ENCODE measurements at places on chromosomes 12 and 14.
A peak's percentile ranks its signal among the peaks of the same experiment; 100 is the strongest.

DNA sequence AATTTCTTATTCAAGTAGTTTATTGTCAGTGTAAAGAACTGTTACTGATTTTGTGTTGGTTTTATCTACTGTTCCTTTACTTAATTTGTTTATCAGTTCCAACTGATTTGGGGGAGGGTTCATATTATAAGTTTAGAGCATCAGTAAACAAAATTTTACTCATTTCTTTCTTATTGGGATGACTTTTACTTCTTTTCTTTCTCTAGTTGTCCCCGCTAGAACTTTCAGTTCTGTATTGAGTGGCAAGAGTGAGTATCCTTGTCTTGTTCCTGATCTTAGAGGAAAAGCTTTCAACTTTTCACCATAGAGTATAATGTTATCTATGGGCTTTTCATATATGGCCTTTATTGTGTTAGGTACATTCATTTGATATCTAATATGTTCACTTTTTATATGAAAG lies 584.1 kb downstream of the LRFN5 start:
- DNase-seq, result no peak

DNA sequence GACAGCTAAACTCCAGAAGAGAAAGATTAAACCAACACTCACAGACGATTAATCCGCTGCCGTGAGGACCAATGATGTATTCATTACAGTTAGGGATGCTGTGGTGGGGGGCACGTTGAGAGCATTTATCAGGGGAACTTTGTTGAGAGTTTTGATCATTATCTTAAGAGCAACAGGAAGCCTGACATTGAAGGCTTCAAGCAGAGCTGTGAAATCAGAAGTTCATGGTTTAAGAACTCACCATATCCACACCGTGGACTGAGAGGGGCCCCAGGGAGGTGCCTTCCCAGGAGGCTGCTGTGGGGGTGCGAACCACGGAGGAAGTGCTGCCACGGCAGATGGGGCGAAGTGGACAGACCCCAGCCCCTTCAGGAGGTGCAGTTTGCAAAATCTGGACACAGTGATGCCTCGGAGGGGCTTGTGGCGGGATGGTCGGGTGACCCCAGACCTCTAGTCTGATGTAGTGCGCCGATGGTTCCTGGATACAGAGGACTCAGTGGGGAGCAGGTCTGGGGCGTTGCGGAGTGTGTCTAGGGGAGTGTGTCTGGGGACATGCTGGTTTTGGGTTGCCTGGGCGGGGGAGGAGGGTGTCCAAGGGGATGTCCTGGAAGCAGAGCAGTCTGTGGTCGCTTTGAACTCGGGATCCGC lies 73.0 kb downstream of the DIO3 start:
- DNase-seq, result no peak

DNA sequence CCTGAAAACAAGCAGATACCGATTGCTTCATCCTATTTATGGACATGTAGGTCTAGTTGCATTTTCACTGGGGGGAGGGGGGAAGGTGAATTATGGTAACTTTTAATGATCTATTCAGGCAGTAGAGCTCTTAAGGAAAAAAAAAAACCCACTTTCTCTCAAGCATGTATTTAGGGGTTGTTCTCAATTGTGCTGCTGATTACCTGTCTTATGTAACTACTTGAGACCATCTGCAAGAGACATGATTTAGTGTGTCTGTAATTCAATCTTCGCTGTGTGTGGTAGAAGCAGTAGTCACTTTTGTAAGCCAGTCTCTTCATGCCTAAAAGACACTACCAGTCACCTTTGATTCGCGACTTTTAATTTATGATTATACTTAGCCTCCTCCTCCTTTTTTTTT lies 8.9 kb downstream of the CALM1 start:
- DNase-seq, result peak; percentile 33

GRCh38 chr14:23925523-23926075 lies 28.0 kb upstream of the DHRS4 start:
- DNase-seq, result no peak

GRCh38 chr12:79121486-79121885 lies 256.9 kb downstream of the SYT1 start:
- no peak for DNase-seq

DNA sequence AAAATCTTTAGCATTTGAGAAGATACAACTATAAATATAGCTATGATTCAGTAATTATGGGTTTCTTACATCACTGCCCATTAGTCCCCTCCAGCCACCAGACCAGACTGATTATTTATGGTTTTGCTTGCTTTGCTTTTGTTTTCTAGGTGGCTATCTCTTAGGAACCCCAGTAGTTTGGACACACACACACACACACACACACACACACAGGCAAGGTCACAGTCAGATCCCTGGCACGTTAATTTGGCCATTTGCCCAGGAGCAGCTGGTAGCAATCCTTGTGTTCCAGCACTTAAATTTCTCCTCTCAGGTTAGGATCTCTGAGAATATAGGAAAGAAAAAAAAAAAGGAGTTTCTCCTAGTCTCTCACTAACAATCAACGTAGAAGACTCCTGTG lies 90.2 kb upstream of the RESF1 start:
- peak; percentile 47 for DNase-seq

- DNase-seq, result no peak
These were observed 4.9 kb downstream of the TEX52 start for GRCh38 chr12:2851931-2852330.

DNA sequence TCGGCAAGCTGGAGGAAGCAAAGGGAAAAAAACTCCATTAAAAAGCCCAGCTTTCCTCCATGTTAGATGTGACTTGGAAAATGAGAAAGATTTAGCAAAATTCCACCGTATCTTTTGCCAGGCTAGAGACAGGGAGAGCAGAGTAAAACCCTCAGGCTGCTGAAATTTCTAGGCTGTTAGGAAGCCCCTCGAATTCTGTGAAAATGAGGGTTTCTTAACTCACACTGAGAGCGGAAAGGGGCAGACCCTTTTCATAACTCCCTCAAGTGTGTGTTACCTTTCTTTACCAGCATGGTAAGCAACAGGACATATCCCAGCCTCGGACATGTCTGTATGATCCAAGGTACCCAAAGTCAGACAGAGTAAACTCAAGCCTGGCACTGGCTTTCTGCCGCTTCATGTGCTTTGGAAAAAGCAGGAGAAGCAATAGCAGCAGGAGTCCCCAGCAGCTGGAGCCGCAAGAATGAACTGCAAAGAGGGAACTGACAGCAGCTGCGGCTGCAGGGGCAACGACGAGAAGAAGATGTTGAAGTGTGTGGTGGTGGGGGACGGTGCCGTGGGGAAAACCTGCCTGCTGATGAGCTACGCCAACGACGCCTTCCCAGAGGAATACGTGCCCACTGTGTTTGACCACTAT lies at the start of gene RHOJ:
RHOJ (plus strand) TSS at position 37 of the 637 bp plus-strand sequence; CDS start at position 464, 427 bp downstream.
- DNase-seq, result peak; percentile 69

DNA sequence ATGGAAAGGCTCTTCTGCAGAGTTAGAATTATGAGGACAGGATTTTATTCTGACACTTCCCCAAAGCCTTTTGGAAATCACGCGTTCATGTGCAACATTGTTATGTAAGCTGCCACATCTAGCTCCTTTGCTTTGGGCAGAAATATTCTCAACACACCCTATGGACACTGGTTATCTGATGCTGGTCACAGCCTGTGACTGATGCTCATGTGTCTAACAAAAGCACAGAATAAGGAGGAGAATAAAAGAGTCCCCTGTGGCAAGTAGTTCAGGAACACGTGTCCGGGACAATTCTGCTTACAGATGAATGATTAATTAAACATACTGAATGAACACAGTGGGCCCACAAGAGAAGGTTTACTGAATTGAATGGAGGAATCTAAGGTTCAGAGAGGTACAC lies 22.1 kb downstream of the FOXN3 start:
- DNase-seq, result no peak

DNA sequence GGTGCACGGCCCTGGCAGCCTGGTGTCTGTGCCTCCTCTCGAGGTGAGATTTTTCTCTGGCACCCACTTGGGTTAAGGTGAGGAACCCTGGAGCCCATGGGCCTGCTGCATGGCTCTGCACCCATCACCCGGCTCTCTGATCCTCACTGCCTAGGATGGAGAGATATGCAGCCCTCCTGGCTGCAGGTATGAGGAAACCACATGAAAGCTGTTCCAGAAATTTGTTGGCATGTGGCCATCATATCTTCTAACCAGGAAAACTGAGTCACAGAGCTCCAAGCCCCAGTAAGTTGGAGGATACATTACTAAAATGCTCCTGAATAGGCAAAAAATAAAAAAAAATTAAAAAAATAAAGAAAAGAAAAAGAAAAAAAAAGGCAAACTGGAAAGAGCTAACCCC lies 39.3 kb upstream of the DDX11 start:
- no peak for DNase-seq

- no peak for DNase-seq
These were observed 15.2 kb upstream of the CSRNP2 start for GRCh38 chr12:51098611-51099010.

DNA sequence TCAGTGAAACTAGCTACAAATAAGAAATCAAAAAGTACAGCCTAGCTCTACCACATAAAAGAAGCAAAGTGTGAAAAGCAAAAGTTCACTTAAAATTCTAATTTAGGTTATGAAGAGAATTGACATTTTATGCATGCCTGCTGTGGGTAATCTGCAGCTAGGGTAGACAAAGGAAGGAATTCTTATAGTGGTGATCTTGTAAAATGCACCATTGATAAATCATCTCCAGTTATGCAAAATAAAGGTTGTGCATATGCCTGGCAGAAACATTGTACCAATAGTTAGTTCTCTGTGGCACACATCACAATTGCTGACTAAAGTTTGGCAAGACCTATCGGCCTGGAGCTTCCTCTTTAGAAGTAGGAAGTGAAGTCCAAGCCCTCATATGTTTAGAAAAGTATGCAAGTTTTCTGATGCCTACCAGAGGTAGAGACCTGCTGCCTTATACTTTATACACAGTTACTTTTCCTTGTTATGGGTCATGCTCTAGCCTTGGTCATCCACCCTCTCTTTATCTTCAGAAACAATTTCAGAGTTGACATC lies 78.3 kb downstream of the TSHR start:
- DNase-seq, result no peak

- DNase-seq, result no peak
These were observed 337.8 kb upstream of the DIO2 start for GRCh38 chr14:80549141-80549540.

DNA sequence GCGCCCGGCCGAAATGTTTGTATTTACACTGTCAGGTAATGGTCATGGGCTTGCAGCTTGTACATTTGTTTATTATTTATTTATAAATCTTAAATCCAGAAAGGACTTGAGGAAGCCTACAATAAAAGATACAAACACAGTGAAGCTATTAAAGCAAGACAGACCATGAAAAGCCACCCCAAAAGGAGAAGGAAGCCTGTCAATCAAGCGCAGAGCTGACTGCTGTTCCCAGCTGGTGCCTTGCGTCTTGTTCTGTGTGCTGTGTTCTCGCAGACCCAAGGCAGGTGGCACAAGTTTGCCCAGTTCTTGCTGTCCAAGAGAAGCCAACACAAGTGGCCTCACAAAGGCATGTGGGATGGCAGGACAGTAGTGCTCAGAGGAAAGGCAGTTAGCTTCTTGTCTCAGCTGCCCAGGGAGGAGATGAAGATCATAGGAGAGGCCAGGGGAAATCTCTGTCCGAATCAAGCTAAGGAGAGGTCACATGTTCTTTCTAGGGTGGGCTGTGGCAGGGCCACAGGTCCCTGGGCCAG lies 73.2 kb downstream of the SLC25A47 start:
- no peak for DNase-seq

GRCh38 chr12:113249546-113249945 lies 28.3 kb downstream of the TPCN1 start:
- DNase-seq, result no peak

- no peak for DNase-seq
These were observed 21.9 kb upstream of the CDCA4 start for GRCh38 chr14:105042813-105043212.

DNA sequence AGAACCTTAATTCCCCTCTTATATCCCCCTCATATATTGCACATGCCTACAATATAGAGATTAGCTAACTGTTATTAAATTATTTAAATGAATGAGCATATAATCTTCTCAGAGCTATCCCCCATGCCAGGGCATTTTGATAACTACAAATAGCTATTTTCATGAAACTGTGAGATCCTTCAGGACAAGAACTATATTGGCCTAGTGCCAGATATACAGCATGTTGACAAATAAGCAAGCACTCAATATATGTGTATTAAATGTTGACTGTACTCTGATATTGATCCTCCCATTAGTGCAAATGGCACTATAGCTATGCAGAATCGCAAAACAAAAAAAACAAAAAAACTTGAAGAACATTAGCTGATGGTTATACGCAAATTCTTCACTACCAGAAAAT lies 134.1 kb upstream of the OTX2 start:
- DNase-seq, result no peak

GRCh38 chr14:26965490-26965889 lies 367.7 kb upstream of the NOVA1 start:
- no peak for DNase-seq

DNA sequence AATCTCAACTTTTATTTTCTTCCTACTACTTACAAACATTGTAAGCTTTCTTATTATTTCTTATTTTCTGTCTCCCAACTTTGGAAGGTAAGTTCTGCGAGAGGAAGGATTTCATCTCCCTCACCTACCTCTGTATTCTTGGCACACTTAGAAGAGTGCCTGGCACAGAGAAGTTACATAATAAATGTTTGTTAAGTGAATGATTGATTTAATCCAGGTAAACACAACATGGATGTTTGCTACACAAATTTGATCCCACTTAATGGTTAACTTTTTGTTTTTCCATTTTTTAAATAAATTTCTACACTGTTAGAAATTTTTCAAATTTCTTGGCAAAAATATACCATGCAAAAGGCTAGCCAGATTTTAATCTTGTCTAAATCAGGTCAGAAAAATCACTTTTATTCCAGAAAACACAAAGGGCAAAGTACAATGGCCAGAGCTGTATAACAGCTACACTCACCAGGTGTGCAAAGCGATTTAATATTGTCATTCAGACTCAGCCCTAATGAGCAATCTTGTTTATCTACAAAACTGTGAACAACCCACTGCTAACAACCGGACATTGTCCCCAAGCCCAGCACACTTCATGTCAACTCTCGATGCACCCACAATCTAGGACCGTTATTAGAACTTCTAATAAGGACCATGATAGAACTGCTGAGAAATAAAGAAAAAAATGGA lies 222.1 kb upstream of the EEA1 start:
- no peak for DNase-seq

DNA sequence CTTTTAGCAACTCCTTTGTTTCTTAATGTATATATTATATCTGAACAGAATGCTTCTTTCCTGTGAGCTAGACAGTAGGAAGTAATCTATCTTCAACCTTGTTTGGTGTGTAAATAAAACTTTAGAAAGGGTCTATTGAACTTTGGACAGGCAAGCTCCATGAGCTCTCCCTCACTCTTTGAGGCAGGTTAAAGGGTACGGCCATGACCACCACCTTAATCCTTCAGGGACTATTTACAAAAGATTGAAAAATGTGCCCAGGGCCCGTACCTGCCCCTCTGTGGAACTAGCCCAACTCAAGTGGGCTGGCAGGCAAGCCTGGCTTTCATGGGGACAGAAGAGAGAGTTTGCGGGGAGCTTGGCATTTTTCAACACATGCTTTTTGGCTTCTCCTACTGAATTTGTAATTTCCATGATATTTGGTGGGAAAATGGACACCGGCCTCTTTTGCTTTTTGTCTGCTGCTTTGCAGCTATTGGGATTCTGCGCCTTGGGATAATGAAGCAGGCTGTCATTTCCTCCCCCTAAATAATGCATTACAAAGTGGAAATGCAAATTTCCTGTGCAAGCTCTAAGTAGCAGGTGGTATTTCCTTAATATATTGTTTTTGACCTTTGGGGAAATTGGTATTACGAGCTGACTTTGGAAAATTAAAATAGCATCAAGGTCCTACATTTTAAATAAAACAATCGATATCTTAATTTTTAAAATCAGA lies 106.0 kb downstream of the HMGA2 start:
- no peak for DNase-seq

GRCh38 chr12:116595186-116595585 lies 36.0 kb downstream of the MAP1LC3B2 start:
- DNase-seq, result no peak
